ENCODE measurements at places on chromosomes 4 and X.

DNA sequence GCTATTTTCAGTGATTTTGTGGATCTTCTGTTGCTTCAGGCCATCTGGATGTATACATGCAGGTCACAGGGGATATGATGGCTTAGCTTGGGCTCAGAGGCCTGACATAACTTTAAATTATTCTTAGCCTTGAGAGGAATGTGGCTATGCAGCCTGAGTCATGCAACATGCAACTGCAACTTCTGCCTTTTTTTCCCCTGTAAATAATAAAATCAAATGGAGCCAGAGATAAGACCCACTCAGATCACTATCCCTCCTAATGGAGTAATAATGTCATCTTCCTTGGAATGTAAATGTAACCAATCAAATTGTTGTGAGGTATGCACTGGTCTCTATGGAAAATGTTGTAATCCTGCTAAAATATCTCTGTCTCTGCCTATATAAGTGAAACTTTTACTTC, 54.9 kb downstream of the MAGEB17 start:
- DNase-seq = peak; percentile 85

- DNase-seq = no peak
These were observed 221.2 kb downstream of the LDB2 start for GRCh38 chr4:16677001-16677944.

- DNase-seq = no peak
These were observed 98.2 kb downstream of the ANK2 start for GRCh38 chr4:113147498-113148111.

DNA sequence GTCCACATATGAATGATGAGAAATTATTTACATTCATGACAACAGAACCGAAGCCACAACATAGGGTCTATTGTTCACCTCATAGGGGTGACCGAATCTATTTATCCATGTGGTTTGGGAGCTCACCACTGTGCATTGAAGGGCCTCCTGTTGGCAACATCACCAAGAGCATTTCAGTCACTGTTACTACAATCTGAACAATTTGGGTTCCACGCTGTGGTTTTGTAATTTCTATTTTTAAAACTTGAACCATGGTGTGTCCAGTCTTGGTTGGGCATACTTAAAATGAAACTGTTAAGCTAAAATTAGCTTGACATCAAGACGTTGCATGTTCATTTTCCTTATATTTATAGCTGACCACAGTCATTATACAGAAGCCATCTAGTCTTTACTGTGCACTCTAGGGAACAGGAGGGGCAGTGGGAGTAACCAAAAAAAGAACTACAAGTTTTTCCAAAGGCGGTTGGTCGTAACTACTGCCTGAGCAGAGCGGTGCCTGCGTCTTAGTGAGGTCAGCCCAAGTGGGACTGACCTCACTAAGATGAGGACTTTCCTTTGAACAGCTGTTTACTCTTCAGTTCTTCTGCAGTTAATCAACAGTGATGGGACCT, 192.1 kb downstream of the SPRY1 start:
- peak; percentile 50 for DNase-seq

GRCh38 chrX:145821291-145821897, 3.8 kb downstream of the SLITRK2 start:
- no peak for DNase-seq

DNA sequence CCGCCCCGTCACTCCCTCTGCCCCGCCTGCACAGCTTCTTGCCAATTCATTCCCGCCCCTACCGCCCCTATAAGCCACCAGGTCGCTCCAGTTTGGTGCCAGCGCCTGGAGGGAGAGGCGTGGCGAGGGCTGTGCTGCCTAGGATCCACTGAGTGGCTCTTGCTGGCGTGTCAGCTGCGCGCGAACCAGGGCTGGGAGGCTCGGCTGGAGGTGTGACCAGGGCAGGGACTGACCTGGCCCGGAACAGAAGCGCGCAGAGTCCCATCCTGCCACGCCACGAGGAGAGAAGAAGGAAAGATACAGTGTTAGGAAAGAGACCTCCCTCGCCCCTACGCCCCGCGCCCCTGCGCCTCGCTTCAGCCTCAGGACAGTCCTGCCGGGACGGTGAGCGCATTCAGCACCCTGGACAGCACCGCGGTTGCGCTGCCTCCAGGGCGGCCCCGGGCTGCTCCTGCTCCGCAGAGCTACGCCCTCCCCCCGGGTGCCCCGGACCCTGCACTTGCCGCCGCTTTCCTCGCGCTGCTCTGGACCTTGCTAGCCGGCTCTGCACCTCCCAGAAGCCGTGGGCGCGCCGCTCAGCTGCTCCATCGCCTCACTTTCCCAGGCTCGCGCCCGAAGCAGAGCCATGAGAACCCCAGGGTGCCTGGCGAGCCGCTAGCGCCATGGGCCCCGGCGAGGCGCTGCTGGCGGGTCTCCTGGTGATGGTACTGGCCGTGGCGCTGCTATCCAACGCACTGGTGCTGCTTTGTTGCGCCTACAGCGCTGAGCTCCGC, at the start of gene GPR78:
Gene GPR78, plus strand, starts transcription at position 72 of the 773 bp plus-strand sequence. Its CDS starts 591 bp downstream, at position 663.
- DNase-seq = peak; percentile 63

- no peak for DNase-seq
These were observed 5.9 kb upstream of the HAND2 start for GRCh38 chr4:173535957-173536356.

DNA sequence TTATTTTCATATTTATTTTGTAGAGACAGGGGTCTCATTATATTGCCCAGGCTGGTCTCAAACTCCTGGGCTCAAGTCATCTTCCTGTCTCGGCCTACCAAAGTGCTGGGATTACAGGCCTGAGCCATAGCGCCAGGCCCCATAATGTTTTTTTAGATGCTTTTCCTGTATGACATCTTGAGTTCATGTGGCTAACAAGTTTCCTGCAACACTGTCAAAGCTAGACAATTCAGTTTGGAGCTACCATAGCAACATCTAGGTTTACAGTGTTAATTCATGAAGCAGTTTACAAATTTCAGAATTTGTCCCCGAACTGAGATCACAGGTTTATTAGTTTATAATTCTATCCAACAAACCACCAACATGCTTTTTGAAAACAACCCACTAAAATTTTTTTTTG, 6.4 kb upstream of the IL13RA2 start:
- DNase-seq = no peak

DNA sequence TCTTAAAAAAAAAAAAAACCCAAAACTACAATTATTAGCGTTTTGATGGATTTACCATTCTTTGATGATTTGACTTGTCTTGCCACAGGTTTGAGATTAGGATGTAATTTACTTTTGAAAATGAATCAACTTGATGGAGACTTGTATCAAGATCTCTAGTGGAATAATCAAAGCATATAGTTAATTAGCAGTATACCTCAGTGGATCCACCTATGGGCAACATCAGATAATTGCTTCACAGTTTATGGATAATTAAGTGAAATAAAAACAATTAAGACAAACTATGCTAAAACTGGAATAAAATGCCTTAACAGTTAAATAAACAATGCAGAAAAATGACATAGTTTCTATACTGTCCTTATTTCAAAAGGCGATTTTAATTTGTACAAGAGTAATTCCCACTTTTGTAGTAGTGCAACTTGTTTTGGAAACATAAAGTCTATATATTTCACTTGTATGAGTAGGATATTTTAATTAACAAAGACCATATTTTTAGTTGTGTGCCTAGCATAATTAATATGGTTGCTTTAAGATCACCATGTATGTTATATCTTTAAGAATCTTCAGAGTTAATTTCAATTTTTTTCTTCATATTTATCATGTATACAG, 4.2 kb downstream of the CPEB2 start:
- no peak for DNase-seq

DNA sequence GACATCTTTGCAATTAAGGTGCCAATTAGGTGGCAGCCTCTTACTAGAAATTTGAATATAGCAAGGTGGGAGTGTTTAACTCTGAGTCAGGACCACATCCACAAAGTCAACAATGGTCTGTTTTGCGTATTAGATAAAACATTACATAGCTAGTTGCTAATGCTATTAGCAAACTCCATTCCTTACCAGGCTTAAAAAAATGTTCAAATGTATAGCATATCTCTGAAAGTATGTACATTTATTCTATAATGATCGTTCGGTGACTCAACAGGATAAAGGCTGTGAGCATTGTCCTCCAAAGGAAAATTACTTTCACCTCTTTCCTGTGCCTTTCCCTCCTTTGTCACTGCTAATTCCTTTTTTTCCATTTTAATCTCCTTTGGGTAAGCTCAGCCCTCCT, 74.5 kb downstream of the SYTL5 start:
- DNase-seq = peak; percentile 68

GRCh38 chrX:40008791-40009461, 88.8 kb downstream of the BCOR start:
- peak; percentile 44 for DNase-seq

DNA sequence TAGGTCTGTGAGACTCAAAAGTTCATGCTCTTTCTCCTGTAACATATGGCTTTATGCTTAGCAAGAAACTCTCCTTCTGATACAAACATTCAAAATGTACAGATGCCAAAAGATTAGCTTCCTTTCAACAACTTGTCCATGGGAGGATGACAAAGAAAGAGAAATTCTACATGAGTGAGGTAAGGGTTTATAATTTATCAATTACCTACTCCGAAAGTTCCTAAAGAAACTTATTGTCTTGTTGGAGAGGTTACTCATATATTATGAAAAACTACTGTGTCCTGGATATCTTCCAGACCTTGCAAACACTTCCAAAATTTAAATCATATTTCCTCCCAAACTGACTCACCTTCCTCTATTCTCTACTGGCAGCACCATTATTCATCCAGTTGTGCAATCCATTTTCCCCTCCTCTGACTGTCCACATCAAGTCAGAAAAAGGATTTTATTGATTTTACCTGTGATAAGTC, 65.1 kb downstream of the ENPEP start:
- peak; percentile 59 for DNase-seq

GRCh38 chr4:62194342-62194741, 994.2 kb downstream of the ADGRL3 start:
- no peak for DNase-seq

GRCh38 chrX:12548746-12549145, 242.5 kb upstream of the PRPS2 start:
- DNase-seq = peak; percentile 37

- peak; percentile 32 for DNase-seq
These were observed 5.5 kb downstream of the INPP4B start for GRCh38 chr4:142840516-142841123.

DNA sequence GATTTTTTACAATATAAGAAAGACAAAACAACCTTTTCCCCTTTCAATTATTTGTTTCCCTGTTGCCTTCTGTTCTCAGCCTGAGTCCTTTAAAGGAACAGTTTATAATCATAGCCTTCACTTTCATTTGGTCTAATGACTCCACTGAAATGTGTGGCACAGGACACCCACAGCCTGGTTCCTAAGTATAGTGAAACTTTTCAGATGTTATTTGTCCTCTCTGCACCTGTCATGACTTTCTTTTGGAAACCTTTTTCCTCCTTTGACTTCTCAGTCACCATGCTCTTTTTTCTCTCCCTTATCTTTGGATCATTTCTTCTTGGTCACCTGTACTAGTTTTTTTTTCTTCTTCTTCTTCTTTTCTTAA, 237.8 kb upstream of the ANXA3 start:
- no peak for DNase-seq

GRCh38 chr4:78767350-78767749, 8.8 kb upstream of the BMP2K start:
- DNase-seq = no peak

GRCh38 chrX:72062916-72063315, 68.8 kb downstream of the RTL5 start:
- no peak for DNase-seq

GRCh38 chr4:530017-530781, 31.2 kb downstream of the PIGG start:
- DNase-seq = no peak

DNA sequence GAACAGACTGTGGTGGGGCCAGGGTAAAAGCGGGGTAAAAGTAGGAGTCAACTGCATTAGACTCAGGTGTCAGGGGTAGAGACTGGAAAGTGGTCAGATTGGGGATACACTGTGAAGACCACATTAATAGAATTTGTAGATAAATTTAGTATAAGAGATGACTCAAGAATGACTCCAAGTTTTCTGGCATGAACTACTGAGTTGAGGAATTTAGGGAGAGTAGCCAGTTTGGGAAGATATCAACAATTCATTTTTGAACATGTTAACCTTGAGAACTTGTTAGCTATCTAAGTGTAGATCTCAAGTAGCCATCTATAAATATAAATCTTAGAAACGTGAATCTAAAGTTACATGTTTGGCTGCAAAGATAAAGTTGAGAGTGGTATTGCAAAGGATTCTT, 206.9 kb upstream of the HCCS start:
- peak; percentile 60 for DNase-seq

Measured in fibroblast of skin of back (primary cell).